ENCODE measurements at places on chromosomes 13 and 19.

DNA sequence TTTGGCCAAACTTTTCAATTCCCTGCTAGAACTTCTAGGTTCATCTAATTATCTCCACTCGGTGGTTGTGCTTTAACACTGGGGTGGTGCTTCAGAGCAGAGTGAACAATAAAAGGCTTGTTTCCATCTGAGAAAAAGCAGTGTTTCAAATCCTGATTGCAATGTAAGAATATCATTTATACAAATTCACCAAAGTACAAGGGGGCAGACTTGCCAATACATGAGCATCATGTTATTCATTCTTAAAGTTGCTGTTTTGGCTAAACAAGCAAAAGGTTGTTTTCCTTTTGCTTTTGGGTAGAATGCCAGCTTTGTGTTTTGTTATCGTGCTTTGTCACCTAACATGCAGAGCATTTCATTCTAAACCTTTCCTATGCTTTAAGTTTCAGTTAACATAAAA is 78.5 kb upstream of the UBAC2 start:
- DNase-seq = no peak

DNA sequence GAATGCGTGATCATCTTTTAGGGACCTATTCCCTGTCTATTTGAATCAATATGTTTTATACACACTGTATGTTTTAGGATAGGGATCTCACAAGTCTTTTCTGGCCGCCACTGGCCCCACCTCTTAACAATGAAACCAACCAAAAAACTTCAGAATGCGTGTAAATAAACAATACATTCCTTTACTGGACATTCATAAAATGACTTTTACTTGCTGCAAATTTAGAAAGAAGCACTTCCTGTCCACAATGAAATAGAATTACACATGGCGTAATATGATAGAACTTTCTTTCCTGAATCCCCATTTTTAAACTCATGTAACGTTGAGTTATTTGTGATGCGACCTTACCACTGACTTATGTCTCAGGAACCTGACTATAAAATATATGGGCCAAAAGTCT is 233.6 kb downstream of the SLITRK6 start:
- no peak for DNase-seq

GRCh38 chr19:35539850-35540249 is 5.6 kb upstream of the TMEM147 start:
- no peak for DNase-seq

GRCh38 chr13:93784191-93784590 is 557.6 kb downstream of the GPC6 start:
- DNase-seq = no peak

GRCh38 chr13:51997186-51997585 is 14.1 kb downstream of the ATP7B start:
- no peak for DNase-seq

GRCh38 chr13:47774671-47774994 is 226.4 kb downstream of the SUCLA2 start:
- DNase-seq = no peak

DNA sequence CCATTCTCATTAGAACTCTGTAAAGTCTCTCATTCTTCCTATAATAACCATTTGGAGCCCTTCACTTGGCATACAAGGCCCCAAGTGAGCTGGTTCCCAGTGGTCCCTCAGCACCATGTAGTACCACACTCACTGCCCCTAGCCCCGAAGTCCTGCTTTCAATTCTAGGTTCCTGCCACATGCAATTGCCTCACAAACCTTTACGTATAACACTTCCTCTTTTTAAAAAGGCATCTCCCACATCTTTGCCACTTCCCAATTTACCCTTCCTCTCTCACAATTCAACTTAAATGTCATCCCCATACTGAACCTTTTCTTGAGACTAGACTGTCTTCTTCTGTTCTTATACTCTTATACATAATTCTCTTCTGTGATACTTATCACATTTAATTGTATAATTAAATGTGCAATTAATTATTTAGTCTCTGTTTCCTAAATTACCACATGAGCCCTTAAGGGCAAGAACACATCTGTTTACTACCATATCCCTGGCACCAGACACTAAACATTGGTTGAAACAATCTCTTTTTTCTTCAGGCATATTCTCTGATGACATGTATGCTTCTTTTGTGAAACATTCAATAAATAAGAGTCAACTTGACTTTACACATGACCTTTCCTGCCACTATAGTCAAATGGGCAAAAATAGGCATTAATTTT is 304.0 kb downstream of the SPRY2 start:
- no peak for DNase-seq

DNA sequence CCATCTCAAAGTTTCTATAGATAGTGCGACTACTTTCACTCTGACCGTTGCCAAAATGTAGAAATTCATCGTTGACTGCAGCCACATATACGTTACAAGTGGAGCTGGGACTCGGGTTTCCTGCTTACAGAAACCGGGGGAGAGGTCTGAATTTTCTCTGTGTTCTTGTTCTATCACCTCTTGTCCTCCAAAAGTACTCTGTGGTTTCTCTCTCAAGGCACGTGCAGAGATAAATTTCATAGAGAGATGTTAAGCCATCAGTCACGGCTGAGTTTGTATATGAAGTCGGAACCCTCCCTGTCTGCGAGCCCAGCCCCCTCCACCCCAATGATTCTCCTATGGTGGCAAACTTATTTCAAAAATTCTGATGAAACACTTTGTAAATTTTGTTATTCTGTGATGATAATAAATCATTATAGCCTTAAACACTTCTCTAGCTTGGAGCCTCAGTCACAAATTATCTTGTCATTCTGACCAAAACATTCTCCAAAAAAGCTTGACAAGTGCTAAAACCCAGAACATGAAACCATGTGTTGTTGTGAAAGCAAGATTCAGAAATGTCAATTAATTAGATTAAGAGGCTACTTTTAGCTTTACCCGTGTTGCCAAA is 87.5 kb downstream of the TSHZ3 start:
- DNase-seq = no peak

- no peak for DNase-seq
Observed at GRCh38 chr19:45395821-45396617, 8.8 kb downstream of the PPP1R13L start.

GRCh38 chr13:48403151-48403631 is 9.7 kb downstream of the LPAR6 start:
- DNase-seq = no peak

DNA sequence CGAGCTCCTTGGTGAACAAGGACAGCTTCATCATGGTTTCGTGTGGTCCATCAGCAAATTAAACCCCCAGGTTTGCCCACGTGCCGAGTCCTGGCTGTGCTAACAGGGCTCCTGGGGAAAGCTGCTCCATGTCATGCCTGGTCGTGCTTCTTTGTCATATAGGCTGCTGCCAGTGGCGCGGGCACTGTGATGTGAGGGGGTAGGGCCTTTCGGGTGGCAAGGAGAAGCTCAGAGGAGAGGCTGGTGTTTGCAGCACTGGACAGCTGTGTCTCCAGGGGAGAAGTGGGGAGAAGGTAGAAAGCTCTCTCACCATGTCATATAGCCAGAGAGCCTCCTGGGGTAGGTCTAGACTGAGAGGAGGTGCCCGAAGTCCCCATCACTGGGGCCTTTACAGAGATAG is 13.3 kb downstream of the VSTM2B start:
- no peak for DNase-seq

- DNase-seq = no peak
Observed at GRCh38 chr13:99251921-99252320, 6.3 kb downstream of the GPR18 start.

GRCh38 chr13:20389696-20390525 is 135.7 kb downstream of the CRYL1 start:
- no peak for DNase-seq

DNA sequence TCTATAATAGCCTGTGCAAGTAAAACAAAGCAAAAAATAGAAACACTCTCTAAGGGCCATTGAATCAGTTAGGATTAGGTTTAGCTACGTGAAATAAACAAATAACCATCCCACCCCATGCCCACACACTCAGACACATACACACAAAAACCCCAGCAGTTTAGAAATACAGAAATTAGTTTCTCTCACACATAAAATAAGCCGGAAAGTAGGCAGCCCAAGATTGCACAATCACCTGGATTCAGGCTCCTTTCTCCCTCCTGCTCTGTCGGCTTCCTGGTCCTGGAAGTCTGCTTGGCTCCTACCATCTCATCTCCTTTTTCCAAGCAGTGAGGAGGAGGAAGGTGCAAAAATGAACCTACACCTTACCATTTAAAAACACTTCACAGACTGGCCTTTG is 22.6 kb upstream of the USP12 start:
- no peak for DNase-seq

GRCh38 chr19:1173159-1173844 is 766 bp downstream of the SBNO2 start:
- DNase-seq = no peak

DNA sequence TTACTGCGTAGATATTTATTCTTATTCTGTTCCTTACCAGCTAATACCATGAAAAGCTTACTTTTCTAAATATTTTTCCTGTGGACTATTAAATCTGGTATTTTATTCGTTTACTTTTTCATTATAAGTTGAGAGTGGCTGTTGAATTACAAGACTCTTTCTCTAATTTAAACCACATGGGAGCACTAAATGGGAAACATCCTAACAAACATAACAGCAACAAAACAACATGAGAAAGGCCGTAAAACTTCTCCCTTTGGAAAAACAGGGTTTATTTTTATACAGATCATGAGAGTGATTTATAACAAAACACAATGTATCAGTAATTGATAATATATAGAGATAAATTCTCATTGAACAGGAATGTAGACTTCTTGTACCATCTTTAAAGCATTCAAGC is 1592.1 kb downstream of the EFNB2 start:
- DNase-seq = no peak

DNA sequence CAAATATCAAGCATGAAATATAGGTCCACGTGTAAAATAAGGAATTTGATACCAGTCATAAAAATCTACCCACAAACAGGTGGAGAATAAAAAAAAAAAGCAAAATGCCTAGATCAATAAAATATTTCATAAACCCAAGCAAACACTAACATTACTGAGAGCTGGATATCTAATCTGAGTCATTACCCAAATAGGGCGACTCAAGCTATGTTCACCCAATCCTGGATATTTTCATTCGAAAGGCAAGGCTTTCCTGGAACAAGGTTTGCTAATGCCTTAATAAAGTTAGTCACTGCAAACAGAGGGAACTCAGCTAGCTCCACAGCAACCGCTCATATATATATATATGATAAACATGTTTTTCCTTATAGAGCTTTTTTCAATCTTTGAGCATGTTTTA is 33.5 kb upstream of the TM9SF2 start:
- no peak for DNase-seq

- DNase-seq = no peak
Observed at GRCh38 chr13:24042710-24043440, 117.6 kb upstream of the SPATA13 start.

DNA sequence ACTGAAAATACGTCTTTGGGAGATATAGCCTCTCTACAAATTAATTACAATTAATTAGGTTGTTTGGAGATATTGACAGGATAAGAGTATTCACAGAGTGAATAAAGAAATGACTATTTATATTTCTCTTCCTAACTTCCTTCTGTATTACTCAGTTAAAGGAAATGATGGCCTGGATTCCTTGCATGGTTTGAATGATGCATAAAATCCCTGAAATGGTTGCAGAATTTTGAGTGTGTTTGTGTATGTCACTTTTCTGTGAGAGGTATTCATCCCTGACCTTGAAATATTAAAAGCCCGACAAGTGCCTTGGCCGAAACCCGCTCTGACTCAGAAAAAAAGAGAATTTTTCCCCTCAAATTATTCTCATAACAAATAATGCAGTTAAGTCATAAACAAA is 90.0 kb downstream of the PDS5B start:
- no peak for DNase-seq

GRCh38 chr13:97308735-97309429 is 86.7 kb downstream of the MBNL2 start:
- DNase-seq = no peak

DNA sequence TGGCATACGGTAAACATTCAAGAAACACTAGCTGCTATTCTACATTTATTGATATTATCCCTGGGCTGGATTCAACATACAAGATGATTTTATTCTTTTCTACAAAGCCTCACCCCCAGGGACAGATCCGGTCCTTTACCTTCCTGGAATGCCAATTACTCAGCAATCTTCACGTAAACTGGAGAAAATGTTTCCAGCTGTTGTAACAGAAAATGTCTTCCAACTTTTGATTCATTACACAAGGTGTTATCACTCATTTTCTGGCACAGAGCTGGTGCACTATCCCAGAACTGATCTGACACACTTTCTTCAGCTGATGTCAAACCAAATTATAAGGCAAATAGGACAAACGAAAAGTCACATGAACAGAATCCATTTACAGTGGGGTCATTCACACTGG is 33.1 kb downstream of the DCLK1 start:
- DNase-seq = no peak

- DNase-seq = no peak
Observed at GRCh38 chr13:63693696-63694095, 2278.0 kb upstream of the PCDH20 start.

- no peak for DNase-seq
Observed at GRCh38 chr19:18645035-18645511, 8.2 kb downstream of the KLHL26 start.

- DNase-seq = no peak
Observed at GRCh38 chr13:42409075-42409474, 137.1 kb downstream of the AKAP11 start.

DNA sequence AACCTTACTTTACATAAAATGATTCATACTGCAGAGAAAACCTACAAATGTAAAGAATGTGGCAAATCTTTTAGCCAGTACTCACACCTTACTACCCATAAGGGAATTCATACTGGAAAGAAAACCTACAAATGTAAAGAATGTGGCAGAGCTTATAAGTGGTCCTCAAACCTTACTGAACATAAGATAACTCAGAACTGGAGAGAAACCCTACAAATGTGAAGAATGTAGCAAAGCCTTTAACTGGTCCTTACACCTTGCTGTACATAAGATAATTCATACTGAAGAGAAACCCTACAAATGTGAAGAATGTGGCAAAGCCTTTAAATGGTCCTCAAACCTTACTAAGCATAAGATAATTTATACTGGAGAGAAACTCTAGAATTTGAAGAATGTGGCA is 90.1 kb downstream of the ZNF675 start:
- DNase-seq = no peak

GRCh38 chr19:7778081-7778480 is 15.0 kb downstream of the CLEC4M start:
- no peak for DNase-seq

GRCh38 chr19:10152100-10152499 is 32.4 kb upstream of the EIF3G start:
- DNase-seq = no peak

DNA sequence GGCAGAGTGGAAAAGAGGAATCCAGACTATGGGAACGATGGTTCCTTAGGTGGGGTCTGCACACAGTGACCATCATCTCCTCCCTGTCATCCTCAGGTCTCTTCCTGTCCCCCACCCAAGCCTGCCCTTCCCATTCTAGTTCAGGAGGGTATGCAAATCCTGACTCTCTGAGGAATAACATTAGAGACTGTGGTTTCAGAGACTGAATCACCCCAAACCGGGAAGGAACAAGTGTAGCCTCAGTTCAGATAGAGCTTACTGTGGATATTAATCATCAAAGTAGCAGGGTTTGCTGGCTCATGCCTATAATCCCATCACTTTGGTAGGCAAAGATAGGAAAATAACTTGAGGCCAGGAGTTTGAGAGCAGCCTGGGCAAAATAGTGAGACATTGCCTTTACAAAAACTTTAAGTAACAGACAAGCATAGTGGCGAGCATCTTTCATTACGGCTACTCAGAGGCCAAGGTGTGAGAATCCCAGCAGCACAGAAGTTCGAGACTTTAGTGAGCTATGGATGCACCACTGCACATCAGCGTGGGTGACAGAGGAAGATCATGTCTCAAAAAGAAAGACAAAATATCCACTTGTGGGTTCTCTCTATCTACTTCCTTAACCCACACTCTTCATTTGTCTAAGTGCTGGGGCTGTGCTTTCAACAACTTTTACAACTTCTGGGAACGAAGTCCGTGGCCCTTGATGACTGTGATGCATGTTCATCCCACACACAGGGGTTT is 19.3 kb upstream of the LGALS13 start:
- DNase-seq = no peak

All from T-helper 9 cell (primary cell).